ENCODE measurements at places on chromosomes 1 and 21.

DNA sequence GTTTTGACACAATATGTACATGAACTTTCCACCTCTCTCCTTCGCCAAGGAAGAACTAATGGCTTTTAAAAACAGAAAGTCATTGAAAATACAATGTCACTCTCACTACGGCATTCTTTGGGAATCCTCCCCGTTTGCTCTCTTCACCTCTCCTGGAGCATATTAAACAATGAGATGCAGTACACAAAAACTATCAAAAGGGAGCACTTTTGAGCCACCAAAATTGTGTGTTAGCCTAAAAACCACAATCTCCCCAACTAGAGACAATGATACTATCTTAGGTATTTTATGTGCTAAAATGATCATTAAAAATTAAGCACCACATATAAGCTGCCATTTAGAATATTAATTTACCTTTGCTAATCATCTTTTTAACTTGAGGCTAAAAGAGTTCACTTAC lies 425.5 kb downstream of the KCTD3 start:
- DNase-seq = no peak

GRCh38 chr1:230310381-230311163 lies 115.6 kb downstream of the PGBD5 start:
- peak; percentile 46 for DNase-seq

DNA sequence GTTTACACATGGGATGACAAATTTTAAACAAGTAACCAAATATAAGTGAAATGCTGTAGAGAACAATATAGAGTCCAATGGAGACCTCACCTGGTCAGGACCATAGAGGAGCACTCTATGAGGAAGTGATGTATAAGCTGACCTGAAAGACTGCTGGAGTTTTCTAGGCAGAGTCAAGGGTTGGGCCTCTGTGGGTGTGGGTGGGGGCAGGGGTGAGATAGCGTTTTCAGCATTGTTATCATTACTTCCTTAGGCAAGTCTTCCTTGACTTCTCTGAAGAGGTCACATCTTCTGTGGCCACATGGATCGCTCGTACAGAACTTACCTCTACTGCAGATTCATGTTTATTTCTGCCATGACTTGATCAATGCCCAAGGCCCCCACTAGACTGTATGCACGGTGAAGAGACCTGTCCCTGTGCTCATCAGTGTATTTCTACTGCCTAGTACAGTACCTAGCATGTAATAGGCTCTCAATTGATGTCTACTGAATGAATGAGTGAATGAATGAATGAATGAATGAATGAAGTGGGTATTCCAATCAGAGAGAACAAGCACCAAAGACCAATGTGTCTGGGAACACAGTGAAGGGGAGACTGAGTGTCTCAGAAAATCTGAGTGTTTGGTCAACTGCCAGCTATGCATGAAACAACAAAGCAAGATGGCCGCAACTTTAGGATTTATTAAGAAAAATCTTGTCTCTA lies 116.5 kb downstream of the RNF220 start:
- DNase-seq = no peak

DNA sequence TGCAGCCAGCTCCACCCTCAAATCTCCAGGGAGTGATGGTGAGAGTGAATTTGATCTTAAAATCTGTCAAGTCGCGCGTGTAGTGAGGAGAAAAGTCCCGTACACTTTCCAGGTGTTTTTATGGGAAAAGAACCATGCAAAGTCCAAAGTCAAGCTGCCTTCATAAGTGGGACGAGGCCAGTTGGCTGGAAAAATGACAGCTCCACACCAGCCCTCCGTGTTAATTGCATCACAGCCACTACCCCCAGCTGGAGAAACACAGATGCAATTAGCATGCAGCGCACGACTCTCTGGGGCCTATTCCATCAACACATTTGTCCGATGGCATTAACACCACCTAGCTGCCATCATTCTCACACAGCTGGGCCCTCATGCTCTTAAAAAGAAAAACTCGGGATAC lies 68.4 kb downstream of the KLHDC7A start:
- DNase-seq = no peak

- DNase-seq = no peak
Measured at GRCh38 chr1:155424091-155424490, 103.4 kb downstream of the RUSC1 start.

- no peak for DNase-seq
Measured at GRCh38 chr1:6386371-6386949, 7.1 kb downstream of the ACOT7 start.

- peak; percentile 89 for DNase-seq
Measured at GRCh38 chr1:11037740-11038182, 9.3 kb downstream of the MASP2 start.

DNA sequence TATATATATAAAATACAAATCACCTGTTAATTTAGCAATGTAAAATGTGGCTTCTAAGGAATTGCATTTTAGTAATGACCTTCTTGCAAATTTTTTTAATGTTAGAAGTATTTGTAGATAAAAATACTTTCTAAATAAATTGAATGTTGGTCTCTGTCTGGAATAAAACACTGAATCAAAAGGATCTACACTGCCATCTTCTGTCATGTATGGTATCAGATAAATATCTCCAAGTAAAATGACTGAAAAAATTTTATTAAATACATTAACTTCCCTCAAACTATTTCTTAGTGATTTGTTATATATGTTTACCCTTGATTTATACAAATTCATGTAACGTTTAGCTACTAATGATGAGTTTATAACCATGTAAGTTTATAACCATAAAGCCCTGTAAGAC lies 2029.3 kb downstream of the MRPL39 start:
- DNase-seq = no peak

GRCh38 chr1:28392027-28392652 lies 22.6 kb downstream of the PHACTR4 start:
- DNase-seq = no peak

- no peak for DNase-seq
Measured at GRCh38 chr21:46189959-46190490, 5.8 kb upstream of the SPATC1L start.

- DNase-seq = no peak
Measured at GRCh38 chr1:220339581-220339980, 67.3 kb upstream of the RAB3GAP2 start.

GRCh38 chr1:168225476-168226190 lies at the start of gene SFT2D2:
Gene SFT2D2 (plus strand): TSS chr1:168226004. CDS start chr1:168226080, 76 bp downstream.
- DNase-seq = peak; percentile 70

- no peak for DNase-seq
Measured at GRCh38 chr1:157948312-157949073, 45.0 kb upstream of the KIRREL1 start.

GRCh38 chr1:3795453-3796214 lies 664 bp downstream of the LRRC47 start:
- no peak for DNase-seq

DNA sequence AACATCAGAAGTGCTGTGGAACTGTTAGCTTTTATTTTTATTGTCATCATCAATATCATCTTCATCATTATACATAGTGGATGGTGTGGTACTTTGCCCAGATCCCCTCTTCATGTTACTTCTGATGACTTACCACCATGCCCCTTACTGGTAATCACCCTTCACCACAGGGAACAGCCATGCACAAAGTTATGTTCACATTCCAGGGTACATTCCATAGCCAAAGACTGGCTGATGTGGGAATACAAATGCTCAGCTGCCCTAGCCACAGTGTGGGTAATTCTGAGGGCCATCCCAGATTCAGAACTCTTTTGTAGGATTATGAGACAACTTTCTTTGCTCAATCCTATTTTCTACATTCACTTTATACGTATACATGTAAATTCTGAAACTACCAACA lies 691.3 kb upstream of the CXADR start:
- no peak for DNase-seq

DNA sequence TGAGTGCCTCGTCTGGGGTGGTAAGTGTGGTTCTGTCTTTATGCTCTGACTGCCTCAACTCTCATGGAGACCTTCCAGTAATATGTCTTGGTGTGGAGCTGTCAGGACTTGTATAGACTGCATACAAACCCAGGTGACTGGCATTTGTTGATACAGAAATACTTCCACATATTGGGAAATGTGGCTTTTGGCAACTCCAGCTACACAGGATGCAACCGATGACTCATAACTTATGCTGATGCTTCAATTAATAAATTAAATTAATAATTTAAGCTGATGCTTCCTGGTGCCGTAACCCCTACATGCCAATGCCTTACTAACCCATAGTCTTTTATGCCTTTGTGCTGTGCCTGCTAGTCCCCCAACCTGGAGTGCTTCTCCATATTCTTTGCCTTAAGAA lies 72.3 kb upstream of the ARTN start:
- no peak for DNase-seq

DNA sequence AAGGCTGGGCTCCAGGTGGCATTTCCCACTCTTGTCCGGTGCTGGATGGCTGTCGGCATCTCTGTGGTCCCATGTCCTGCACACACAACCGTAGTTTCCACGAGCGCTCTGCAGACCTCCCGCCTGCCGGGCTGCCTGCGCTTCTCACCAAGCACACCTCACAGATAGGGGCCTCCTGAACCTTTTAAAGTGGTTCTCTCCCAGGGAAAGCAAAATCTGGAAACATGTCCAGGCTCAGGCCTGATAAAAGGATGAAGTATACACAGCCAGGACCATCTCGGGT lies 46.2 kb downstream of the CAPN9 start:
- no peak for DNase-seq

DNA sequence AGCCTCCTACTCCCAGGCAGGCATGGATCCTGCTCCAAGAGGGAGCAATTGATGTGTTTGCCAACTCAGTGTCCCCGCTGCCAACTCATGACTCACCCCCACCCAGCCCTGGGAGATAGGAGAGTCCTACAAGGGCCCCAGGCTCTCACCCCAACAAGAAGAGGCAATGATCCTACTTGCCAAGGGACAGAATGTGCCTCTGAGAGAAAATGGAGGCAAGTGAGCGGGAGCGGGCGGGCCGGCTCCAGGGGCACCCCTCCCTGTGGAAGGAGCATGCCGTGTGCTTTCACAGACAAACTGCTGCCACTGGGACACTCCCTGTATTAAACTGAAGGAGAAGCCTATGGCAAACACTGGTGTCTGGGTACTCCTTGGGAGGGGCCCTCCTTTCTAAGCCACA lies 16.7 kb downstream of the PKP1 start:
- DNase-seq = no peak

DNA sequence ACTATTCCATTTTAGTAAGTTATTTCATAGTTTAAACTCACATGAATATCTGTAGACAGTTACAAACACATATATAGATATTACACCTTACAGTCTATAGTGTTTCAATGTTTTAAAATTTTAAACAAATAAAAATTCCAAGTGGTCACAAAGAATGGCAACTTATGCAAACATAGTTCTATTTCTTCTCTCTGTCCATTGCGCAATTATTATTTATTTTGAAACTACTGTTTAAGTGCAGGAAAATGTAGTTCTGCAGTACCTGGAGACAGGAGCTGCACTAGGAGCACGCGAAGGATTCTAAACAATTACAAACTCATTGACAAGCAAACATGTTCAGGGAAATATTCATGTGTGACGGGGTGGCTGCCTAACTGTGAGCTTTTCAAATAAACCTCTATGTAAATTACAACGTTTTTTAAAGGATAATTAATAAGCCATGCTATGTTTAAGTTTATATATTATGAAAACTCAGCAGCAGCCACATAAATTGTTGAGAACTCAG lies 312.0 kb upstream of the DUSP10 start:
- no peak for DNase-seq

DNA sequence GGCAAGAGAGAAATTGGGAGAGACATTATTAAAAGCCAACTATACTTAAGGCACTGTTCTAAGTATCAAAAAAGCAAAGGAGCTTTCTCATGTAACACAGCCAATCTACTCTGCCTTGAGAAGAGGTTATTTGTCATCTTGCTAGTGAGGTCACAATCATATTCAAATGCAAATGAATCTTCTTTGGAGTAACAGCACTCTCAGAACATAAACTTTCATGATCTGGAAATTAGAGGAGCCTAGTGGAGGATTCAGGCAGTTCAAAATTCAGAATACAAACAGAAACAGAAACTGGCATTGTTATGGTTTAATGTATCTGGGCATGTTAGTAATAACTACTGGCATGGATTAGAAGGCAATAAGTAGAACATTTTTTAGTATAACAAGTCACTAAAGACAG lies 57.4 kb downstream of the ARID4B start:
- DNase-seq = no peak

Measured in stimulated activated CD4-positive, alpha-beta T cell treated with anti-CD3 and anti-CD28 coated beads, Interleukin-12 subunit alpha, Interleukin-12 subunit beta, amount 100 ng/mL, for 48 hours (primary cell).